ENCODE measurements at places on chromosomes 5 and 9. TPM values are rescaled to one million over a fixed set of nuclear protein-coding genes. Genes with fewer than 3 reads are reported as not detected.
A peak's percentile ranks its signal among the peaks of the same experiment; 100 is the strongest.

- no peak for DNase-seq
Observed at GRCh38 chr5:72468606-72469005, 38.6 kb downstream of the ZNF366 start.

- DNase-seq = no peak
Observed at GRCh38 chr5:2721385-2722138, 29.9 kb downstream of the IRX2 start.

DNA sequence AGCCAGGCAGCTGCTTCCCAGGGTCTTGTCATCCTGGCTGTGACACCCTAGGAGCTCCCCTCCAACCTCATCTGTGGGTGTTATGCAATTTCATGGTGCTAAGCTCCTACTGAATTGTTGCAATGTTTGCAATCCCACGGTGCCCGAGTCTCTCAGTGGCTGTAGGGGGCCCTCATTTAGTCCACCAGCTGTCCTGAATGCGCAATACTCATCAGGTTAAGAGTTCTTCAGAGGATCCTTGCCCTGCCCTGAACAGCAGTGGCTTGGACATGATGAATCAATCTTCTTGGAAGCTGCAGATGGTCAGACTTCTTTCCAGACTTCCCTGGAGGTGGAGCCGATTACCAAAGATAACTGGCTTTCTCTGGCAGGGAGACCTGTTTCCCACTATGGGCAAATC is 584.1 kb downstream of the CCDC171 start:
- no peak for DNase-seq

DNA sequence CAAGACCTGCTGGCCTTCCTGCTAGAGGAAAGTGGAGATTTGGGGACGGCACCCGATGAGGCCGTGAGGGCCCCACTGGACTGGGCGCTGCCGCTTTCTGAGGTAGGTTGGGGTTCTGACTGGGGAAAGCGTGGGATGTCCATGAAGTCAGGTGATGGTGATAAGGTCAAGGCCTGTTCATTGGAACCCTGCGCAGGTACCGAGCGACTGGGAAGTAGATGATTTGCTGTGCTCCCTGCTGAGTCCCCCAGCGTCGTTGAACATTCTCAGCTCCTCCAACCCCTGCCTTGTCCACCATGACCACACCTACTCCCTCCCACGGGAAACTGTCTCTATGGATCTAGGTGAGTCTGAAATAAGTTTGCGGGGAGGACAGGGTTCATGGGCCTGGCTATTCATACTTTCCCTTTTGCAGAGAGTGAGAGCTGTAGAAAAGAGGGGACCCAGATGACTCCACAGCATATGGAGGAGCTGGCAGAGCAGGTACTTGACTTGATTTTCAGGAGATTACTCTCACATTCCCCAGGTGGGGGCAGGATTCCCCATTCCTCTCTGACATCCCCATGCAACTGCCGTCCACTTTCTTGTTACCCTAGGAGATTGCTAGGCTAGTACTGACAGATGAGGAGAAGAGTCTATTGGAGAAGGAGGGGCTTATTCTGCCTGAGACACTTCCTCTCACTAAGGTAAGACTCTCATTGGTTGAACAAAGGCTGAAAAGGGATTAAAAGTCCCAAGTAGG is 505 bp downstream of the CREB3 start:
- DNase-seq = no peak

DNA sequence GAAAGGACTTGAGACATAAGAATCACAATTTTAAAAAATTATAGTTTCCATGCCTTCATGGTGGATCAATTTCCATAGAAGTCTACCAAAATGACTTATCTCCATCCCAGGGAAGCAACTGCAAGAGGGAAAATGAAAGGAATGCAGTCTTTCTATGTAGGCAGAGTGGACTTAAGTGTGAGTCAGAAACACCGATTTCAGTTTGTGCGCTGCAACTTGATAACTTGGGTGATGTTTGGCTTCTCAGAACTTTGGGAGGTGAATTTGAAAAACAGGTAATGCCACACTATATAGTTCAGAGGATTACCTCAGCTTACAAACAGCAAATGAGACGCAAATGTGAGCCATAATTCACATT is 708 bp upstream of the CSNK1G3 start:
- DNase-seq = no peak

DNA sequence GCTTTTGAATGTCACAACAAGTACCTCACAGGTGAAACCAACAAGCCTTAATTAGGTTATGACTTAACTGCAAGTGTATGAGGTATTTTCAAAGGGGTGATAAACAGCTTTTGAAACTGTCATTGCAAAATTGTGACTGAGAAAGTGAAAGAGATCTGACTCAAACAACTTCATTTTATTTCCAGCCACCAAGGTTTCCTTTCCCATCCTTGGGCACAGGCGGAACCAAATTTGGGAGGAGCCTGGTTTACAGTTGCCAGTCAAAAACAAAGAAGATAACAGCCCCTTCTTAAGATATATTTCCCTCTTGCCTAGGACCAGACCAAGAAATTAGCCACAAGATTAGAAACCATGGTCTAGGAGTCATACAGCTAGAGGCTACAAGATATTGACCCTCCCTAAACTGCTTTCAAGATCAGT is 417.1 kb downstream of the CSNK1G3 start:
- no peak for DNase-seq

DNA sequence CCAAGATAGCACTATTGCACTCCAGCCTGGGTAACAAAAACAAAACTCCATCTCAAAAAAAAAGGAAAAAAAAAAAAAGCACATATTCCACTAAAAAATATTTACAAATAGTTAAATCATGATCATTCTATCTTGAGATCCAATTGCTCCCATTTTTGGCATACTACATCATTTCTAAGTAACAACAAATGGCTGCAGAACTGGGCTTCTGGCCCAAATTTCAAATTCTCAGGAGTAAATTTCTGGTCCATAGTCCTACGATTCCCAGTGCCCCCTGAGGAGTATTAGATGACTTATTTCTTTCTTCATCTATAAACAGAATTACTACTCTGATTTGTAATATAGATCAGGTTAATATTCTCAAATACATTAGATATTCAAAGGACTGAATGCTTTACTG is 62.1 kb downstream of the CEMIP2 start:
- no peak for DNase-seq

The ENTPD2 gene
- 7.9 TPM for total RNA-seq

- DNase-seq = no peak
Observed at GRCh38 chr5:149760854-149761187, 30.7 kb downstream of the PPARGC1B start.

GRCh38 chr5:169369130-169369529 is 68.2 kb upstream of the SLIT3 start:
- no peak for DNase-seq

DNA sequence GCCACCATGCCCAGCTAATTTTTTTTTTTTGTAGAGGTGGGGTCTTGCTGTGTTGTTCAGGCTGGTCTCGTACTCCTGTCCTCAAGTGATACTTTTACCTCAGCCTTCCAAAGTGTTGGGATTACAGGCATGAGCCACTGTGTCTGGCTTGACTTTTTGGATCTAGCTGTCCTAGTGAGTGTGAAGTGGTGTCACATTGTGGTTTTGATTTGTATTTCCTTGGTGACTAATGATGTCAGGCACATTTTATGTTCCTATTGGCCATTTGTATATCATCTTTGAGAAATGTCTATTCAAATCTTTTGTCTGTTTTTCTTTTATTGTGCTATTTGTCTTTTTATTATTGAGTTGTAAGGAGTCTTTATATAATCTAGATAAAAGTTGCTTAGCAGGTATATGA is 53.5 kb upstream of the MCCC2 start:
- no peak for DNase-seq

DNA sequence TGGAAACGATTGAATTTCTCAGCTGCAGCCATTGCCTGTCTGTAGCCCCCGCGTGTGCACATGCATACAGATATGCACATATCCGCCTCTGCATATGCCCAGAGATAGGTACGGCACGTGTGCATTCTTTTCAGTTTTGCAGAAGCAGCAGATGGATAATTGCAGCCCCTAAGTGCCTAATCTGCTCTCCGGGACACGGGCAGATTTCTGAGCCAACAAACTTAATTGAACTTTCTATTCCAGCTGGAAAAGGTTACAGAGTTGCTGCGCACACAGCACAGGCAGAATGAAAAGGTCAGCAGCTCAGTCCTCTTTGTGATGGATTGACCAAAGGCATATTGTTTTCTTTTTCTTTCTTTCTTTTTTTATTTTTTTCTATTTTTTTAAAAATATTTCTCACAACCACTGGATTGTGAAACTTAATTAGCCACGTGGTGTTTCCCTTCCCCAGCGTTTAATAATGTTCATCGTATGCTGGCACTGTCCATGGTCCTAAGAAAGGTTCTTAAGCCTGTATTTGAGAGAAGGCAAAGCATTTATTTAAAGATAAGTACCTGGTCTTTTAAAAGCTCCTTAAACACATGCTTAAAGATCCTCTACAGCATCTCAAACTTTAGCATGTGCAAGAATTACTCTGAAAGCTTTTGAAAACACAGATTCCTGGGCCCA is 270.2 kb upstream of the BRINP1 start:
- no peak for DNase-seq

DNA sequence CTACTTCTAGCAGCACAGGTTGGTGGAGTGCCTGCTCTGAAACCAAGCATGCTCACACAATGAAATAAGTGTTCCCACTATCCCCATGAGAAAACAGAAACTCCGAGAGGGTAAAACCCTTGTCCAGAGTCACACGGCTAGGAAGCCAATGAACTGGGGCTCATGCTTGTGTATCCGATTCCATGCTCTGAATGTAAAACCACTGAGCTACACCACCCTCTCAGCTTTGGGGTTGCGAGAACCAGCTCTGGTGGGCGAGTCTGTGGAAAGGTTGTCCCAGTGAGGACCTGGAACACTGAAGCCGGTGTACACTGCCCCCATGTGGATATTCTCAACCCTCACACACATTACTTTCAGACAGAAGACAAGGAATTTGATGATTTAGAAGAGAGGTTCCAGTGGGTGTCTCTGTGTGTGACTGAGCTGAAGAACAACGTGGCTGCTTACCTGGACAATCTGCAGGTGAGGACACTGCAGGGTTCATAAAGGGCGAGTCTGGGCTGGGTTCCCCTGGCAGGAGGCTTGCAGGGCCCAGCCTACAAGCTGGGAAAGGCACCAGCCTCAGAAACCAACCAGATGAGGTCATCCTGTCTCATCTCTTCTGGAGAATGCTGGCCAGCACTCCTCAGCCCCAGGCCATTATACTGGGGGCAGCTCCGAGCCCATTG is 37.4 kb downstream of the ARHGEF37 start:
- peak; percentile 13 for DNase-seq

DNA sequence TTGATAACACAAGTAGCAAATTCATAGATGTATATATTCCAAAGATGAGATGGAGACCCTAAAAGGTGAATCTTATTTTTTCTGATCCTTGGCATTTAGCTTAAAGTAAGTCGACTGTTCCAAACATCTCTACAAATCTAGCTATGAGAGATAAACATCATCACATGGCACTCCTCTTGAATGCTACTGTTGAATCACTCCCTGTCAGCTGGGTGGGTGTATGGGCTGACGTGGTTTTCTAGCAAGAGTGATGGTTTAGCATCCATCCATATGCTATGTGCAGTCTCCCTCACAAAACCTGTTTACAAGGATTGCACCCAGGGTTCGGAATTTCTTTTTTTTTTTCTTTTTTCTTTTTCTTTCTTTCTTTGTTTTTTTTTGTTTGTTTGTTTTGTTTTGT is 13.8 kb downstream of the ACO1 start:
- DNase-seq = no peak

DNA sequence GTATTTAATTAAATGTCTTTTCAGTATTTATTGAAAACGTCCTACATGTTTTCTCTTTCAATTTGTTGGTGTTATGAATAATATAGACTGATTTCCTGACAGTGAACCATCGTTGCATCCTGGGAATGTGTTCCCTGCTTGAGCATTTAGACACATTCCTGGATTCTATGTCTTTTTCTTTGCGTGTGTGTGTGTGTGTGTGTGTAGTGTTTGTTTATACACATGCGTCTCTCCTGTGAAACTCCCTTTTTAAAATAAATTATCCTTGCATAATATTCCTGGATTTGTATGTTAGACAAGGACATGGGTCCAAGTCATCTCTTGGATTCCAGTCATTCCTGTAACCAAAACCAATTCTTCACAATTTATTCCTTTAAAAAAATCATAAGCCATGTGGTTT is 153.4 kb downstream of the HSPA4 start:
- no peak for DNase-seq

DNA sequence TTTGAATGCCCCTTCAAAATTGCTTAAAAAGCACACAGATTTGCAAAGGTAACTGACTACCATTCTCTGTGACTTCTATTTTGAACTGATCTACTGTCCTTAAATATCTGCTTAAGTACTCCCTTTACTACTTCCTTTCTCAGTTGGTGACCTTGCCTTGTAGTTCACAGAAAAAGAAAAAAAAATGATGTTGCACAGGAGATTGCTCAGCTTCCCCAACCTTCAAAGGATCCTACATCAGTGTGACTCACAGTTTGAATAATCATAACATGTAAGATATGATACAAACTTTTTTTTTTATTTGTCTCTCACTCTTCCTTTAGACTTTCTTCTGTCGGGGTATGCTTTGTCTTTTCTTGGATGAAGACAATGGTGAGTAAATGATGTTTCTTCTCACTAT is 1029.6 kb downstream of the CDH12 start:
- no peak for DNase-seq

DNA sequence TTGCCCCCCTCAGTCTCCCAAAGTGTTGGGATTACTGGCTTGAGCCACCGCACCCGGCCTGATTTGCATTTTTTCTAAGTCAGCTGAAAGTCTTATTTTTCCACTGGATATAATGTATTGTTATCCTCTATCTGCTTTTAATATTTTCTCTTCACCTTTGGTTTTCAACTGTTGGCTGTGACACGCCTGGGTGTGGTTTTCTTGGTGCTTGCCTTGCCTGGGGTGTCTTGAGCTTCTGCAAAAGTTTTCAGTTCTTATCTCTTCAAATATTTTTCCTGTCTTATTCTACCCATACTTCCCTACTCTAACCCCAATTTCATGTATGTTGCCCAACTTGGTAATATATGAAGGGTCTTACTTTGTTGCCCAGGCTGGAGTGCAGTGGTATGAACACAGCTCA is 4.3 kb upstream of the MXD3 start:
- DNase-seq = no peak

- DNase-seq = no peak
Observed at GRCh38 chr9:113556877-113557593, 93.5 kb downstream of the RGS3 start.

The PDZD2 gene
- 22.1 TPM for total RNA-seq

GRCh38 chr5:77360381-77360780 is 131.7 kb downstream of the WDR41 start:
- DNase-seq = no peak

GRCh38 chr9:107336718-107337360 is 53.8 kb downstream of the RAD23B start:
- no peak for DNase-seq

DNA sequence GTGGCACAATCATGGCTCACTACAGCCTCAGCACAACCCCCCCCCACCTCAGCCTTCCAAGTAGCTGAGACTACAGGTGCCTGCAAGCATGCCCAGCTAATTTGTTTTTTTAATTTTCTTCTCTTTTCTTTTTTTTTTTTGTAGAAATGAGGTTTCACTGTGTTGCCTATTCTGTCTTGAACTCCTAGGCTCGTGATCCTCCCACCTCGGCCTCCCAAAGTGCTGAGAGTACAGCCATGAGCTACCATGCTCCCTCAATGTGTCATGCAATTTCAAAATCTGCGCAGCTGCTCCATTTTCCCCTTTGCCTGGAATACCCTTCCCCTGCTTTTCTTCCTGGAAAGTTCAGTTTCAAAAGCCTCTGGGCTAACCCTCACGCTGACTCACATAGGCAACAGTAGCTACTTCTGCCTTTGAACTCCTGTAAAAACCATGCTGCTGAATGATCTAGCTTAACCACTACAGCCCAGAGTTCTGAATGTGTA is 71.0 kb upstream of the IL7R start:
- DNase-seq = no peak

The CREBRF gene
- 36.6 TPM for total RNA-seq

The SPATA31D4 gene
- not detected for total RNA-seq
